Kidney (tissue), 22 donors: ENCODE measurements at places on chromosomes 3 and 15. TPM values are rescaled to one million over a fixed set of nuclear protein-coding genes. Genes with fewer than 3 reads are reported as not detected.

ITIH4 gene
- total RNA-seq: 15.4 TPM

ARL14 gene
- total RNA-seq: 0.31 TPM

CRYGS gene
- total RNA-seq: 2.9 TPM

GPR156 gene
- total RNA-seq: 0.50 TPM

- no peaks in the 10 kb centered on the region for H3K27me3 ChIP-seq
- no peaks in the 10 kb centered on the region for H3K4me1 ChIP-seq
- no peak overlapping the region for H3K27ac ChIP-seq
- DNase-seq: no peak
These were observed 14.3 kb downstream of the SPG21 start for GRCh38 chr15:64975390-64975789.

- no peak overlapping the region for H3K27ac ChIP-seq
- no peaks in the 10 kb centered on the region for H3K27me3 ChIP-seq
- no peak overlapping the region for H3K4me3 ChIP-seq
- DNase-seq: no peak
- no peaks in the 10 kb centered on the region for H3K4me1 ChIP-seq
These were observed 136.2 kb downstream of the SUCLG2 start for GRCh38 chr3:67518236-67518635.
